ENCODE measurements at places on chromosomes 6 and 20. TPM values are rescaled to one million over a fixed set of nuclear protein-coding genes. Genes with fewer than 3 reads are reported as not detected.

Gene IL20RA
- total RNA-seq, result not detected

DNA sequence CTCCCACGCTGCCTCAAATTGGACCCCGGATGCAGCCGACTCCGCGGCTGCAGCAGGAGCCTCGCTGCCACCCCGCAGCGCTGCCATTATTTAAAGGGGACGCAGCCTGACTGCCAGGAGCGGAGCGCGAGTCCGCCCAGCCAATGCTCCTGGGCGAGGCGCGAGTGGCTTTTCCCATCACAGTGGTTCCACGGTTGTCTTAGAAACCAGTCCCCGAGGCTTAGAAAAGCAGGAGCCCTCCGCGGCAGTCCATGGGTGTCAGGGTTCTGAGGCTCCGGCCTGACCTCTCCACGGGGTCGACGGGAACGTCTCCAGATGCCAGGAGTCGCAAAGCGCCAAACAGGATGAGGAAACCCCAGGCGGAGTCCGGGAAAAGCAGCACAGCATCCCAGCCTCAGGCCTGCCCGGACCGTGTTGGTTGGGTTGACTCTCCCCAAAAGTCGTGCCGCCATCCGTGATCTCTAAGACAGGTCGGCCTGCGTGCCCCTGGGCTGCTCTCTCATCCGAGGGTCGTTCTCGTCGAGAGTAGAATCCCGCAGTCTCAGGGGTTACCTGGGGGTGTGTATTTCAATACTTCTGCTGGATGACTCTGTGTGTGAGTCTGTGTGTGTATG lies 975.8 kb upstream of the DEFB115 start:
- DNase-seq, result no peak

DNA sequence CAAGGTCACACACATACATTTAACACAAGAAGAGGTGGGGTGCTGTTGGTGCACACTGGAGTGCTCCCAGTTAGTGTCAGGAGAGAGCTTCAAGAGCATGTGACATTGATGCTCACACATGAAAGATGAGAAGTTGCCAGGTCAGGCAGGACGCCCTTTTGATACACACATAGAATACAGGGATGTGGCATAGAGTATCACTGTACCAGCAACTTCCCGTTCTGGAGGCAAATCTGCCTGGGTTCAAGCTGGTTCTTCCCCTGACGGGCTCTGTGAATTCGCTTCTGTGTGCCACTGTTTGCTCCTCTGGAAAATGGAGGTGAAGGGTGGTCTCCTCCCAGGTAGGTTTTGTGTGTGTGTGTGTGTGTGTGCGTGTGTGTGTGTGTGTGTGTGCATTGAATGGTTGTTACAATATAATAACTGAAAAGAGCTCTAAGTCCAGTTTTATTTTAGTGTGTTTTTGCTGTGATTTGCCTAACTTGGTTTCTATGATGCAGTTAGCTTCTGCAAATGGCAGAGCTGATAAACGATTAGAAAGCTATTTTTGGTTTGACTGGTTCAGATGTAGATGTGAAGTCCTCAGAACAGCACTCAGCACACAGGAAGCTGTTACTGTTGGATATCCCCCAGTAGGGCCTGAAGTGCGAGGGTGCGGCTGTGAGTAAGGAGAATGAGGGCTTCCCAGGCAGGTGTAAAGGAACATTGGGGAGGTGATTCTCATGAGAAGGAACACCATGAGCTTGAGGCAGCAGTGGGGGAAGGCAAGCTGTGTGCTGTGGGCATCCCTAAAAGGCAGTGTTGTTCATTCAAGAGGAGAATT lies 53.4 kb downstream of the HIVEP1 start:
- DNase-seq, result peak; percentile 48

Gene KCNB1
- total RNA-seq, result not detected

Gene ARMH2
- 0.40 TPM for total RNA-seq

DNA sequence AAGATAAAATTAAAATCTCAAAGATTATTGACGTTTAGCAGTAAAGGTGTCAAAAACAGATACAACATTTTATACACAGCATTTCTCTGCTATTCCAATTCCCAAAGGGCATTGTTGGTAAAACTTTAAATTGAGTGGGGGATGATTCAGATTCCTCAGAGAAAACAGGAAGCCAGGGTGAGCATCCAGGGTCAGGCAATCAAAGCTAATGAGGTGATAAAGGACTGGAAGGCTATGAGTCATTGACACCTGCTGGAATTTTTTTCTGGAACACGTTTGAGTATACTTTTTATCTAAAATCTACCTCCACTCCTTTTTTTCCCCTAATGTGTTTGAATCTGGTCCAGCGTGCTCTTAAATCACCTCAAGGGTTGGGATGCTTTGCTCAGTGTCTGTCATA lies 52.2 kb downstream of the FKBP1C start:
- DNase-seq, result no peak

DNA sequence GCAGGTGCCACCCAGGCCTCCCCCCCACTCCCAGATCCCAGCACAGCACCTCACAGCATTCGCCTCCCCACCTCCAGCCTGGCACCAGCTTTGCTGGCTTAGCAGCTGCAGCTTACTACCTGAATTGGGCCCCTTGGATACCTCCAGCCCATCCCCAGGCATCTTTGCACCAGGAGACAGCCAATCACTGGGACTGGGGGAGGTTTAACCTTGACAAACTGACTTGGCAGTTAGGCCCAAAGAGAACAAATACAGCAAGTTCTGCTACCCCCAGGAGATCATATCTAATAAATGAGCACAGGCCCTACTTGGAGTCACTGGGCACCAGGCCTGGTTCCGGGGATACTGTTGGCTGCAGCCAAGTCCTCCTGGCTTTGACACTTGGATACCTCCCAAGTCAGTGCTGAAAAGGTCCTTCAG lies 8.8 kb downstream of the PDRG1 start:
- no peak for DNase-seq

DNA sequence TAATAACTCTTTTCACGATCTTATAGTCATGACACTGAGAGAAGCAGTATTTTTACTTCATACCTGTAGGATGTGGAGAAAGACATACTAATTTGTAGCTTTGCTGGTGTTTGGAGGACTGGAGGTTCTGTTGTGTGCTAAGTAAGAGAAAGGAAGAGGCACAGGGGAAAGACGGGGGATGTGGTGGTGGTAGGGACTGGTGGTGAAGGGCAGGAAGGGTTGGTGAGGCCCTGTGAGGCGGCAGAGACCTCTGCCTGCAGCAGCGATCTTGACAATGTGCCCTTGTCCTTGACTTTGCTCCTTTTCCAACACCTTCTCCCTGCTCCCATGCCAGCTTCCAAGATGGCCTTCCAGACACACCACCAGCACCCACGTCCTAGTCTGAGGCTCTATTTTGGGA lies 32.6 kb upstream of the MPC1 start:
- peak; percentile 76 for DNase-seq

Gene HLA-DMB
- 3.6 TPM for total RNA-seq

GRCh38 chr20:47361057-47361915 lies 4.8 kb upstream of the ZMYND8 start:
- no peak for DNase-seq

DNA sequence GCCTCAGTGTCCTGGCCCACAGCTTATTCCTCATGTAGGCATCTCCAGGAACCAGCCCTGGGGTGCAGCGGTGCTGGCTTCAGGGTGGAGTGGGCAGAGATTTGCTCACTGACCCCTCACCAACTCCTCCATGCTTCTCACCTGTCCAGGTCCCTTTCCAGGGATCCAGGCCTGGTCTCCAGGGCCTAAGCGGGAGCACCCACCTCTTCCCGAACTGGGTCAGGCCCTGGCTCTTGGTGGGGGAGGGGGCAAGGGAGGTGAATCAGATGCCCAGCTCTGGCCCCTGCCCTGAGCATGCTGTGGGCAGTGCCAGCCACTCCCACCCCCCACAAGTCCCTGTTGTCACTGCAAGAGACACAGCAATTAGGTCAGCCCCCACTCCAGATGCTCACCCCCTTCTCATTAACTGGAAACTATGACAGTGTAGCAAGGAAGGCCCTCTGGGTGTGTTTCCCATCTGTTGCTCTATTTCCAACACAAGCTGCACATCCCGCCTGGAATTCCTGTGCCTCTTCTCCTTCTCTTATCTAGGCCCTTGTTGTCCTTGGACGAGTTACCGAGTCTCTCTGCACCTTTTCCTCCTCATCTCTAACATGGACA lies 37.0 kb downstream of the MDFI start:
- DNase-seq, result no peak

Gene LGSN
- total RNA-seq, result not detected

GRCh38 chr6:3418496-3419060 lies 38.3 kb downstream of the SLC22A23 start:
- no peak for DNase-seq

Gene ZBTB12
- 1.8 TPM for total RNA-seq

DNA sequence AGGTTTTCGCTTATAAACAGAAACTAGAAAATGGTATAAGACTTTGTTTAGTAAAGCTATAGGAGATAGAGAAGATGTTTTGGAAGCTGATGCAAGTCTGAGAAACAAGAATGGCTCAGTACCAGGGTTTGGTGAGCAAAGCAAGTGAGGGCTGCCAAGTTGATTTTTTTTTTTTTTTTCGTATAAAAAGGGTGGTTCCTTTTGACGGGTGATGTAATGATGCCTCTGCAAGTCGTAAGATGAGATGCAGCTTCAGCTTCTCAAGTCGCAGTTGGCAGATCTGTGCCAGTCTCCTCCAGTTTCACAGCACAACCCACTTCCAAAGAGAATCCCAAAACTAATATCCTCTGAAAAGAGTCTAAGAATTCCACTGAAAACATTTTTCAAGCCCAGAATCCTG lies 252.8 kb upstream of the CDH4 start:
- DNase-seq, result no peak

GRCh38 chr6:134026597-134026996 lies 25.8 kb downstream of the SLC2A12 start:
- no peak for DNase-seq

- no peak for DNase-seq
These were observed 137.4 kb upstream of the RNF24 start for GRCh38 chr20:4152696-4153235.

DNA sequence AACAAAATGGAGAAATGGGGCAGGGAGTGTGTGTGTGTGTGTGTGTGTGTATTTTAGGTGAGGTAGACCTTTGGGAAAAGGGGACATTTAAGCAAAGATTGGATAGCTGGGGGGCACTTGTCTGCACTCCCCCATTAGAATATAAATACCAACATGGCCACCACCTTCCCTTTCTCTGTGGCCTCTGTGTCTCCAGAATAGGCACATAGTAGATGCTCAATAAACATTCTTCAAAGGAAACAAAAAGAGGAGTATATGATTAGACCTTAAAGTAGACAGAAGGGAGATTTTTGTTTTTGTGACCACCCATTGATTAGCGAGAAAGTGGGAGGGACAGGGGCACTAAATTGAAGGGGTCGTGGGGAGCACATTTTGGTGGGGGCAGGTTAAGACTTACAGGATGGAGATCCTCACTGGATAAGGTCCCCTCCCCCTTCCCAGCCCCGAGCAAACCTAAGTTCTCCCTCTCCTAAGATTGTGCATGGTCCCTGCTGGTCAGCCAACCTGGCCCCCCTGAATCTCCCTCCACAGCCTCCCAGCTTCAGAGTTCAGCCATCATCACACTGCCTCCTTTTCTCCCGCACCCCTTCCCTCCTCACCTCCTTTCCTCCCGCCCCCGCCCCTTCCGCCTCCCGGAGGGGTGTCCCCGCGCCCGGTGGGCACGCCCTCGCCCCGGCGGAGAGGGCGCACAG lies 514 bp upstream of the TSHZ2 start:
- no peak for DNase-seq

Gene CEBPB
- 27.2 TPM for total RNA-seq

Gene CALHM5
- total RNA-seq, result not detected

DNA sequence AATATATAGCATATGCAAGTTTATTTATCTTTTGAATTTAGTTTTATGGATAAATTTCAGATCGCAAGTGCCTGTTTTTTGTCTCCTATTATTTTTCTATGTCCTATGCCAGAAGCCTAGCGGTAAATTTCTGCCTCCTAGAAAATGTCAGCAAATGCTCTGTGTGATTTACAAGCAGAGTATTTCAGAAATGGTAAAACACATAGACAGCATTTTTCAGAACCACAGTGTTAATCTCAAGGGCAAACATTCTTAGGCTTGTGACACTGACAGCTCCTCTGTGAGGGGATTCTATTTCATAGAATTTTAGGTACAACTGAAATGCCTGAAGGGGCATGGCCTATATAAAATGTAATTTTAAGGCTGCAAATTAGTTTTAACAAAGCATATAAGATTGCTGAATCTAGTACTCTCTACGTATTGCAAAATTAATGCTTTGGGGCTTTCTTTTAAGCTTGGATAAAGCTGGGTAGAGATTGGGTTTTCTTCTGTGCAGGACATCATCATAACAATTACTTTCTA lies 89.9 kb upstream of the PTCHD4 start:
- no peak for DNase-seq

DNA sequence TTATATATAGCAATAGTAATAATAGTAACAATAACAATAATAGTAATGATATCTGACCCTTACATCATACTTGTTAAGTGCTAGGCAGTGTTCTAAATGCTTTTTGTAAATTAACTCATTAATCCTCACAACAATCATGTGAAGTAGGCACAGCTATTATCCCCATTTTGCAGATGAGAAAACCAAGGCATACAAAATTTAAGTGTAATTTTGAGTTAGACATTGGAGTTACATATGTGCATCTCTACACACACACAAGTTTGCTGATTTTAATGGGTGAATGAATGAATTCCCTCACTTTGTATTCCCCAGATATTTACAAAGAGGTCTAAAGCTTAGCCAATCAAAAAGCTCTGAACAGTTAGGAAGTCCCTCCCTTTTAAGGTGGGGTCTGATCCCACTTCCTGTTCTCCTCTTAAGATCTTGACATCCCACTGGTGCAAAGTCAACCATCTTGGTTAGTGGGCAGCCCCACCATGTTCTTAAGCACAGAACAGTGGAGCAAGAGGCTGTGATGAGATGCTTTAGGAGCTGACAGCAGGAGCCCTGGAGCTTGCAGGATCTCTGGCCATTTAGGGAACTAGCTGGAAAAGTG lies 85.3 kb upstream of the FOXP4 start:
- no peak for DNase-seq

Gene TCF21
- not detected for total RNA-seq

All from activated CD8-positive, alpha-beta T cell treated with anti-CD3 and anti-CD28 coated beads for 36 hours (primary cell).